Stimulated activated CD4-positive, alpha-beta T cell treated with anti-CD3 and anti-CD28 coated beads, Interleukin-1b, Interleukin-23, amount 100 ng/mL, for 24 hours (primary cell): ENCODE measurements at places on chromosomes 13 and 19.

DNA sequence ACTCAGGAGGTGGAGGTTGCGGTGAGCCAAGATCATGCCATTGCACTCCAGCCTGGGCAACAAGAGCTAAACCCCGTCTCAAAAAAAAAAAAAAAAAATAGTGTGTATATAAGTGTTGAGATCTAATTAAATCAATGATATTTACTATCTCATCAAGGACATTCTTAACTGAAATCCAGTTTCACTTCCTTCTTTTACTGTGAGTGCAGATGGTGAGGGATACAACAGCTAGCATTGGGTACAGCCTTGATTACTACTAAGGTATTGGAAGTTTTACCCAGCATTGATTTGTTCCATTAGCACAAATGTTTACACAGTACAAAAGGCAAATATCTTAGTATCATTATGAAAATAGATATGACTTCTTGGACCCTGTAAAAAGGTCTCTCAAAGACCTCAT is 546.6 kb downstream of the KCTD12 start:
- no peak for DNase-seq

DNA sequence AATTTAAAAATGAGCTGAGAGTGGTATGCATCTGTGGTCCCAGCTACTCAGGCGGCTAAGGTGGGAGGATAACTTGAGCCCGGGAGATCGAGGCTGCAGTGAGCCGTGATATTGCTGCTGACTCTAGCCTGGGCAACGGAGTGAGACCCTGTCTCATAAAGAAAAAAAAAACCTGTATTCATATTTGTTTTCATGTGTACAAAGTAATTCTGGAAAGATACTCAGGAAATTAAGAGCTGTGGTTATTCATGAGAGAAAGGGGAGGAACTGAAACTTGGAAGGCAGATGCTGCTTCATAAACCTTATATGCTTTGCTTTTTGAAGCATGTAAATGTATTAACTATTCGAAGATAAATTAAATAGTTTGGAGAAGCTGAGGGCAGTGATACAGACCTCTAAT is 8.8 kb upstream of the RLN3 start:
- DNase-seq, result no peak

DNA sequence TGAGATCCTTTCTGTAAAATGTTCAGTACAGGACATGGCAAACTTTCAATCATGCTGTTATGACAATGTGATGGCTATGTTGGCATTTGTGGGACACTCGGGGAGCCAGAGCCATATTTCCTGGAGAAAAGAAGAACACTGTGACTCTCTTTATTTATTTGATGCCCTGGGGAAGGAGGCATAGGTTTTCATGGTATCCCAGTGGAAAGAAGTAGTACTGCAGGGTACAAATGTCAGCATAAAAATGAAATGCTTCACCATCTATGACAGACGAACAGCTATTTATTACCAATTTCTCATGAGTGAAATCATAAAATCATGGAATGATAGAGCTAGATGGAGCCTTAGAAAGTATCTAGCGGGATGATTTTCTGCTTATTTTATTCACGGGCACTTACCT is 217.1 kb downstream of the COL4A1 start:
- no peak for DNase-seq

DNA sequence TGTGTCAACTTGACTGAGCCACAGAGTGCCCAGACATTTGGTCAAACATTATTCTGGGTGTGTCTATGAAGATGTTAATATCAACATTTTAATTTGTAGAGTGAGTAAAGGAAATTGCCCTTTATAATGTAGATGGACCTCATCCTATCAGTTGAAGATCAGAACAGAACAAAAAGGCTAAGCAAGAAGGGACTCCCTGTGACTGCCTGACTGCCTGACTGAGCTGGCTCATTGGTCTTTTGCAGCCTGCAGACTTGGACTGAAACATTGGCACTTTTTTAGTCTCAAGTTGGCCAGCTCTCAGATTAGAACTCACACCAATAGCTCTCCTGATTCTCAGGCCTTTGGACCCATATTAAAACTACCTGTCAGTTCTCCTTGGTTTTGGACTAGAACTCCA is 600.4 kb upstream of the SLITRK6 start:
- DNase-seq, result no peak

DNA sequence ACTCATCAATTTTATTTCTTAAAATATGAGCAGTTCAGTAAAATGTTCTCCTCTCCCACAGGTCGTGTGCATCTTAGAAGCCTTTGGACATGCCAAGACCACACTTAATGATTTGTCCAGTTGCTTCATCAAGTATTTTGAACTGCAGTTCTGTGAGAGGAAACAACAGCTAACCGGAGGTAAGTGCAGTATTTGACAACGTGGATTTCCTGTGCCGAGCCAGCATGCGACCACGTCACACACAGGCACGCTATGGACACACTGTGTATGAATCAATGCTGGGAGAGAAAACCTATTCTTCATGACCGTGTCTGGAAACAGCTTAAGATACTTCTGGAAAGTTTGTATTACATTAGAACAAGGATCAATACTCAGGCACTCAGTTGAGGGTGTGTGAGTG is 268.5 kb downstream of the MYO16 start:
- no peak for DNase-seq

DNA sequence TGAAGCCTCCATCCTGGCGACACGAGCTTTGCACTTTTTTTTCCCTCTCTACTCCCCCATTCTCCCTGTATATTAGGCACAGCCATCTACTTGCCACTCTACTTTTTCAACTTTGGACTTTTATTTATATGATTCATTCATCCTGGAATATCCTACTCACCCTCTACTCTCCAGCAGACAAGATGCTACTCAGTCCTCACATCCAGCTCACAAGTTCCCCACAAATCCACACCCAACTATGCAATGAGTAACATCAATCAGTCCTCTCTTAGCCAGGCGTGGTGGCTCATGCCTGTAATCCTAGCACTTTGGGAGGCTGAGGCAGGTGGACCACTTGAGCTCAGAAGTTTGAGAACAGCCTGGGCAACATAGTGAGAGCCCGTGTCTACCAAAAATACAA is 23.9 kb upstream of the URAD start:
- no peak for DNase-seq

DNA sequence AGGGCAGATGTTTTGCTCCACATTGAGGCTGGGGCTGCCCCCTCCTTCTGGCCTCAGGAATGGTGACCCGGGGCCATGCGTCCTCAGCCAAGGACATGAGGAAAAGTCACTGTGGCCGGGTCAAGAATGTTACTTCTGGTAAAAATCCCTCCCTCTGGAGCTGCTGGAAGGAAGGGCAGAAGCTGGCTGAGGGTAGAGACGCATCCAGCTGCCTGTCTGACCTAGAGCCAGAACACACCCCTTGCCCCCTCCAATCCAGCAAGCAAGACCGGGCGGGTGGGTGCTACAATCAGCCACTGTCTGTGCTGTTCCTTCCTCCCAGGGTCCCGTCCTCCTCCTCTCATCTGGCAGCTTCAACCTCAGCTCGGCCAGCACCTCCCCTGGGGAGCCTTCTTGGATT is 59.0 kb downstream of the PTPRS start:
- DNase-seq, result no peak

DNA sequence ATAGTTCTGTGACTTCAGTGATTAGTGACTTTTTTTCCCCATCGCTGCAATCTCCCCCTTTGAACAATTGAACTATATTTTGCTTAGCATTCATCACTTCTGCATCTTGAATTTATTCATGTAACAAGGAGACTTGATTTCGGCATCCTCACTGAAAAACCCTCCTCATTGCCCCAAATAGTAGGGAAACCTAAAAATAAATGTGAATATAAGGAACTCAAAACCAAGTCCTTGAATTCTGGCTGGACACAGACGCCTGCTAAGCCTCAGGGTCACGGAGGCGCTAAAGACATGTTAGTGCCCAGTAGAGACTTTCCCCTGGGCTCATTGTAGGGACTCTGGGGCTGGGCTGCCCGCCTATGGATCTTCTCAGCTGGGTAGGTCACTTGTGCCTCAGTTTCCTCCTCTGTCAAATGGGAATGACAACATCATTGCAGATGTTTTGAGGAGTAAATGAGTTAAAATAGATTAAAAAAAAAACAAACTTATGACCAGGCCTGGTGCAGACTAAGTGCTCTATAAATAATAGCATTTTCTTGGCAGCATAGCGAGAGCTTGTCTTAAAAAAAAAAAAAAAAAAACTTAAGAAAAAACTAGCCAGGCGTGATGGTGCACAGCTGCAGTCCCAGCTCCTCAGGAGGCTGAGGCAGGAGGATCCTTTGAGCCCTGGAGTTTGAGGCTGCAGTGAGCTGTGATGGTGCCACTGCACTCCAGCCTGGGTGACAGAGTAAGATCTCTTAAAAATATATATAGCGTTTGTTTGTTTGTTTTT is 1.8 kb upstream of the ADGRE5 start:
- no peak for DNase-seq

DNA sequence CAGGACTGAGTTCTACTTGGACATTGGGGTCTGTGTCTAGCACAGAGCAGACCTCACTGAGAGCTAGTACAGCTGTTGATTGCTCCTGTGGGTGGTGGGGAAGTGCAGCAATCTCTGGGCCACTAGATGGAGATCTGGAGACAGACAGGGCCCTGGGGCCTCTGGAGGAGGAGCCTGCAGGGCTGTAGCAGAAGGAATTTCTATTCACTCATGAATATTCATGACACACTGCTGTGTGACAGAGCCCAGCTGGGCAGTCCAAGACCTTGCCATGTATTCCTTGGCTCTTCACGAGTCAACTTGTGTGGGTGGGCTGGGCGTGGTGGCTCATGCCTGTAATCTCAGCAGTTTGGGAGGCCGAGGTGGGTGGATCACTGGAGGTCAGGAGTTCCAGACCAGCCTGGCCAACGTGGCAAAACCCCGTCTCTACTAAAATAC is 37.5 kb downstream of the SUGP2 start:
- no peak for DNase-seq

DNA sequence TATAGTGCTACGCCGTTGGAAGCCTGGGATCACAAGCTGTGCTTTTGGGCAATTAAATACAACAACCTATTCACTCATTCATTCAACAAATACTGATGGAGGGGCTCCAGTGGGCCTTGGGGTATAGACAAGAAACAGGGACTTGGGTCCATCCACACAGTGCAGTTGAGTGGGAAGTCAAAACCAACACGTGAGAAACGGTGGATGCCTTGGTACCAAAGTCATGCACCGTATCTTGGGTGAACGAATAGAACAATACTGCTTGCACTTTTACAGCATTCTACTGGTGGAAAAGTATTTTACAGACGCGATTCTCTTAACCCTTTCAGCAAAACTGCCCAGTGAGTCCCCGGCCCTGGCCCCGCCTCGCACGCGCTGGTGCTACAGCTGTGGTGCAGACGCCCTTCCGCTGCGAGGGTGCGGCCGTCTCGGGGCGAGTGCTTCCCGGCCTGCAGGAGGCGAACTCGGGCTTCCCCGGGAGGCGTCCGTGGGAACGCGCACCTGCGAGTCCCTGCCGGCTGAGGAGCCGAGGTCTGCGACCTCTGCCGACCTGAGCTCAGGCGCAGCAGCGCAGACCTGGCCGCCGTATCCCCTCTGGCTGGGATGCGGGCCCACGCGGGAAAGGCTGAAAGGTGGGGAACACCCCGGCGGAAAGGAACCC is 8.3 kb downstream of the TNFRSF19 start:
- peak; percentile 55 for DNase-seq

GRCh38 chr19:55209693-55210472 is 582 bp upstream of the PTPRH start:
- no peak for DNase-seq

GRCh38 chr13:51270623-51271415 is 48.6 kb downstream of the FAM124A start:
- no peak for DNase-seq

DNA sequence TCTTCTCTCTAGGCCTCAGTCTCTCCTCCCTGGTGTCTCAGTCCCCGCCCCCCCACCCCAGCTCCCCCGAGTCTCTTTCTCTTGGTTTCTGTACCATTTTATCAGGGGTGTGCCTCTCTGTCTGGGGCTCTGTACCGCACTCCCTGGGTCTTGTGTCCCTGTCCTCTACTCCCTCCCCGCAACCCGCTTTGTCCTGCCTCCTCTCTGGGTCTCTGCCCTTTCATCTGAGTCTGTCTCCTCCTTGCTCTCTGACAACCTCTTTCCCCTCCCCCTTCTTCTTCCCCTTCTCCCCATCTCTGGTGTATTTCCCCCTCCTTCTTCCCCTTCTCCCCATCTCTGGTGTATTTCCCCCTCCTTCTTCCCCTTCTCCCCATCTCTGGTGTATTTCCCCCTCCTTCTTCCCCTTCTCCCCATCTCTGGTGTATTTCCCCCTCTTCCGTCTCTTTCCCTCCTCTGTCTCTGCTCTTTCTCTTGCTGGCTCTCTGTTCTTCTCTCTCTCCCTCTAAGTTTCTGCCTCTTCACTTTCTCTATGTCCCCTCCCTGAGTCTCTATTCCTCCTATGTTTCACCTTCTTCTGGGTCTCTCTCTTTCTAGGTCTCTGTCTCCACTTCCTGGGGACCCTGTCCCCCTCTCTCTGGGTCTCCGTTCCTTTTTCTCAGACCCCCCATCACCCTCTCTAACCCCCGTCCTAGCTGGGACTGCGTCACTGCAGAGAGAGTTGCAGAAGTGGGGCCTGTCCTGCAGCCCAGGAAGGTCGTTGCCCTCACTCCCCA is 2.2 kb upstream of the KCNC3 start:
- no peak for DNase-seq

- DNase-seq, result no peak
Measured at GRCh38 chr13:98509271-98510155, 67.4 kb downstream of the STK24 start.

DNA sequence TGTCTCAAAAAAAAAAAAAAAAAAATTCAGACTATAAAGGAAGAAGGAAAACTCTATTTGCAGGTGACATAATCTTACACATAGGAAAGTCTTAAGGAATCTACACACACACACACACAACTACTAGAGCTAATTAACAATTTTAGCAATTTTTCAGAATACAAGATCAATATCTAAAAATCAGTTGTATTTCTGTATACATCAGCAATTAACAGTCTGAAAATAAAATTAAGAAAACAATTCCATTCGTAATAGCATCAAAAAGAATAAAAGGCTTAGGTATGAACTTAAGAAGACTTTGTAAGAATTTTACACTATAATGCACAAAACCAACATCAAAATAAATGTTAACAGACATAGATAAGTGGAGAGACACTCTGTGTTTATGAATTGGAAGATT is 15.6 kb upstream of the CALM3 start:
- no peak for DNase-seq

GRCh38 chr19:46198756-46199155 is 30.8 kb upstream of the IGFL1 start:
- no peak for DNase-seq

- no peak for DNase-seq
Measured at GRCh38 chr19:57321116-57321515, 844 bp downstream of the ZNF543 start.

- no peak for DNase-seq
Measured at GRCh38 chr19:1488282-1488601, 1.9 kb downstream of the PCSK4 start.

DNA sequence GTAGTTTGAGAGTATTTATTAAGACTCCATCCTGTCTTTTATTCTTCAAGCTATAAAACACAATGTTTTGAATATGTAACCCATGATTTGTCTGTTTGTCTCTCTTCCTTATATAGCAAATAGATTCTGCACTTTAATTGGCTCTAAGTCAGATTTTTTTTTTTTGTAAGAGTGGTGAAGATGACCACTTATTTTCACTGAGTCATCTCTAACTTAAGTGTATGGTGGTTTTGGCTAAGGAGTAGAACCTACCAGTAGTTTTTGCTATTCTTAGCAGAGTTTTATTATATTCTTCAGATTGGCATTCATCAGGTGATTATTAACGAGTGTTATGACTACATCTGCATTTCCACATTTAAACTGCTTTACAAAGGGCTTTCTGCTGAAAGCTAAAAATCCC is 194.7 kb downstream of the LMO7 start:
- no peak for DNase-seq
